Stimulated activated CD8-positive, alpha-beta memory T cell treated with anti-CD3 and anti-CD28 coated beads, Interleukin-7, amount 100 ng/mL, for 1 hour (primary cell): ENCODE measurements at places on chromosomes 6 and 20.

- DNase-seq, result no peak
These were observed 22.8 kb upstream of the CRIP3 start for GRCh38 chr6:43331470-43331869.

GRCh38 chr6:13406781-13407180 is 78.4 kb upstream of the TBC1D7 start:
- DNase-seq, result no peak

GRCh38 chr6:168255283-168255881 is 64.2 kb downstream of the DACT2 start:
- no peak for DNase-seq

GRCh38 chr20:56483970-56484369 is 15.5 kb downstream of the RTF2 start:
- no peak for DNase-seq

DNA sequence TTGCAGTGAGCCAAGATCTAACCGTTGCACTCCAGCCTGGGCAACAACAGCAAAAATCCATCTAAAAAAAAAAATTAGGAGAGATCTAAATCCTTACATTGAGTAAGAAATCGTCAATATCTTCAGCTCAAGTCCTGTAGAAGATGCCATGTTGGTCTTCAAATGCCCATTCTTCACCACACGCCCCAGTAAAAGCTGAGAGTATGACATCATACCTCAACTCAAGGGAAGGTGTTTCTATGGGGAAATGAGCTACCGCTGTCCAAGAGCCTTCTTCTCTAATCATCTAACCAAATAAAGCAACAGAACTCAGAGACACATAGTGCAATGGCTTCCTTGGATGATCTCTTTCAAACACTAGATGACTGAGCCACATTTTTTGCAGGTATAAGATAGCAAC is 2.5 kb upstream of the ZC3H12D start:
- no peak for DNase-seq

DNA sequence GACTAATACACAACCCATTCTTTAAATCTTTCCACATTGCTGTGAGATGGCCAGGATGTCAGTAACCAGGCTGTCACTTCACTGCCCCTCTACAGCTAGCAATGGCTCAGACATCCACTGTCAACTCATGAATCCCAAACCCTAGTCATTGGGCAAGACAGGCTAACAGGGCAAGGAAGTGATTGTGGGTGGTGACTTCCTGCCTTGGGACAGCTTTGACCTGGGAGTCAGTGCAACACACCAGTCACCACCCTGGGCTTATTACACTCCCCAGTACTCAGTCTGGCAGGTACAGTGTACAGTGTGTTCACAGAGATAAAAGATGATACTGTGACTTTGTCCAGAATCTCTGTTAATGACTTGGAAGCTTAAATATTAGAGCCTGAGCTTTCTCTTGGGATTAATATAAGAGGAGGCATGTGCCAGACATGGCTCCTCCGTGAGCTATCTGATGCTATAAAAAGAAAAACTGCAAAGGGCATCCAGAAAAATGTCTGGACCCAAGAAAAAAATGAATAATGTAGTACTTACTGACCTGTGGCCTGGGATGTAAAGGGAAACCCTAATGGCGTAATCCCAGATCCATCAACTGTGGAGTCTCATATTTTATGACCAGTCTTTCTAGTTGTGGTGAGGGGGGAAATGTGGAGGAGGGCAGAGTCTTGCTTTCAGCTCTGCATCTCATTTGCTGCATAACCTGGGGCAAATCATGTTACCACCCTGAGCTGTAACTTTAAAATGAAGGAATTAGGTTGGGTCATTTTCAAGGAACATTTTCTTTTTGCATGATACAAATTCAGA is 244.4 kb downstream of the SLC24A3 start:
- no peak for DNase-seq

DNA sequence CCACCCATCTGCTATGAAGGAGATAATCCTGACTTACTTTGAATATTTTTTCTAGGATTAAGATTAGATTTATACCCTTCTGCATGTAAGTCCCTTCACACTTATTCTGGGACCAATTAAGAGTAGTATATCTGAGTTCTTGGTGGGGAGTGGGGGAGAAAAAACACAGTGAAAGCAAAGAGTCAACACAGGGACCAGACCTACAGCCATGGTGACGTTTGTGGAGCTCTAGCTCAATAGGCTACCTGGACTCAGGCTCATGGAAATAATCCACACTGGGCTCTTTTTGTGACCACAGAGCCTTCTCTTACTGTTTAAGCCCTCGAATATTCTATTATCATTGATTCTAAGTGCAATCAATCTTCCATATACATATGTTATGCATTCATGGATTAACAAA is 491.4 kb downstream of the LMBRD1 start:
- no peak for DNase-seq

DNA sequence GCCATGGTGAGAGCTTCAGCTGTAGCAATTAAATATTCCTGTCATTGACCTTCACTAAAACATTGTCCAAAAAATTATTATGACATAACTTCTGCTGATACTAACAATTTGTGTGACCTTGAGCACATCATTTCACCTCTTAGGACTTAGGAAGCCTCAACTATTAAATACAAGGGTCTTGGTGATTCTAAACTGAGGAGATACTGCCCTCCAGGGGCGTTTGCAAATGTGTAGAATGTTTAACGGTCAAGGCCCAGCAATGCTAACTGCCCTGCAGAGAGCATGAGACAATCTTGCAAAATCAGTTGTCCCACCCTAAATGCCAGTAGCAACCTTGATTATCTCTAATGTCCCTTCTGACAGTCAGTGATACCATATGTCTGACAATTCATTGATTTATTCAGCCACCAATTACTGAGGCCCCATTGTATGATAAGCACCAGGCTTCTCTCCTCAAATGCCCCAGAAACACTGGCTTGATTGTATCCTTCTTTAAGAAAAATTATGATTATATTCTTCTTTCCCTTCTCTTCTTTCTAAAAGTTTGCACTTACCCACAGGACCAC is 284.1 kb upstream of the PLN start:
- DNase-seq, result no peak

DNA sequence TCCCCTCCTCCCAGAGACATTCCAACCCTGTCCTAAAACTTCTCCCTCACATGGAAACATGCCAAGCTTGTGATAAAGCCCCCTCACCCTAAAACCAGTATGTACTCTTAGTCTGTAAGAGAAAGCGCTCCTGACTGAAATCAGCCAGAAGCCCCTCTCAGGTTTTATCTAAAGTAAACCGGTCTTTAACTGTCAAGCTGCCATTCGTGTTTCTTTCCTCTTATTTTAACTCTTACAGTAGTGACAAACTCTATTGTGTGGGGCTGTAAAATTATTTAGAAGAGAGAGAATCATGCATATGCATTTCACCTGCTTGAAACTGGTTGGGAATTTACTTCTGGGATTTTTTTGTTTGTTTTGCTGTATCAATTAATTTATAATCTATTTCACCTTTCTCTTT is 62.7 kb downstream of the FARS2 start:
- no peak for DNase-seq

GRCh38 chr6:136144251-136145023 is 105.7 kb downstream of the MTFR2 start:
- no peak for DNase-seq

GRCh38 chr6:105793130-105793529 is 293.0 kb upstream of the PRDM1 start:
- DNase-seq, result no peak

DNA sequence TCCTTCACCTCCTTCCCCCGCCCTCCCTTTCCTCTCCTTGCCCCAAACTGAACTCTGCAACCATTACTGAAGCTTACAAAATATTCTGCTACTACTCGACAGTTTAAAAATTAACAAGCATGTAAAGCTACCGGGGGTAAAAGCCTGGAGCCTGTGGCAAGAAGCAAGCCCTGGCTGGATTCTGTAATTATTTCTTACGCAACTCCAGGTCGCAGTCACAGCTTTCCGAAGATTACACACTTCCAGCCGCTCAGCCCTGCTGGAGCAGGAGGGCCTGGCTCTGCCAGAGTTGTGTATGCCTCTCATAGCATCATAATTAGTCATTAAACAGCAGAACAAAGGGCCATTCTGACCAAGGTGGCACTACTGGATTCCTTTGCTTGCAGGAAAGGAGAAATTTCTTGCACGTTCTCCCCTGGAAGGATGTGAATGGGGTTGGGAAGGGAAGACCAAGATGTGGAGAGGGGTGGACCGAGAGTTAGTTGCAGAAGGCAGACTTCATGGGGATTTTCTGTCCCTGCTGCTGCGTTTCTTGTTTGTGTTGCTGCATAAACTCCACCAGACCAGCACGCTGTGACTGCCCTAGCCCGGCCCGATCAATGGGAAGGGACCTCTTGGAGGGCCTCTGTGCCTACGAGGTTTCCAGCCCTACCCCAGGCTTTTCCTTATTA is 23.6 kb downstream of the FOXQ1 start:
- no peak for DNase-seq

DNA sequence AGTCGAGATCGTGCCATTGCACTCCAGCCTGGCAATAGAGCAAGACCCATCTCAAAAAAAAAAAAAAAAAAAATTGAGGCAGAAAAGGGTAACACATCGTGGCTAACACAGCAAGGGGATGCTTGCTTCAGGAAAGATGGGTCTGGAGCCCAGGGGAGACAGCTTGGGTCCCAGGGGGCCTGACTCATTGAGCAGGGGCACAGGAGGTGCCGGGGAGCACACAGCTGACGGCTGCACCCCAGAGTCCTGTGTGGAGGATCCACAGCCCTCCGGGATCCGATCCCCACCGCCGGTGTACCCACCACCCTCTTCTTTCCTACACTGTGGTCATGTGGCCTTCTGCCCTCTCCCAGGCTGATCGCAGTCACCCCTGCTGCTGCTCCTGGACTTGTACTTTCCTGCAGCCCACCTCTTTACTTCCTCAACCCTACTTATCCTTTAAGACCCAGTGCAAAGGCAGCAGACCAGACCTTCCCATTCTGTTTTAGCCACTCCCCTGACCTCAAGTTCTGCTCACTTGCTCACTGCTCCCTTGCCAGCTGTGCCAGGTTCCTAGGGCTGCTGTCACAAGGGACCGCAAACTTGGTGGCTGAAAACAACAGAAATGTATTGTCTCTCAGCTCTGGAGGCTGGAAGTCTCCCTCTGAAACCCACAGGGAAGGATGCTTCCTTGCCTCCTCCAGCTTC is 17.6 kb upstream of the EZR start:
- no peak for DNase-seq

DNA sequence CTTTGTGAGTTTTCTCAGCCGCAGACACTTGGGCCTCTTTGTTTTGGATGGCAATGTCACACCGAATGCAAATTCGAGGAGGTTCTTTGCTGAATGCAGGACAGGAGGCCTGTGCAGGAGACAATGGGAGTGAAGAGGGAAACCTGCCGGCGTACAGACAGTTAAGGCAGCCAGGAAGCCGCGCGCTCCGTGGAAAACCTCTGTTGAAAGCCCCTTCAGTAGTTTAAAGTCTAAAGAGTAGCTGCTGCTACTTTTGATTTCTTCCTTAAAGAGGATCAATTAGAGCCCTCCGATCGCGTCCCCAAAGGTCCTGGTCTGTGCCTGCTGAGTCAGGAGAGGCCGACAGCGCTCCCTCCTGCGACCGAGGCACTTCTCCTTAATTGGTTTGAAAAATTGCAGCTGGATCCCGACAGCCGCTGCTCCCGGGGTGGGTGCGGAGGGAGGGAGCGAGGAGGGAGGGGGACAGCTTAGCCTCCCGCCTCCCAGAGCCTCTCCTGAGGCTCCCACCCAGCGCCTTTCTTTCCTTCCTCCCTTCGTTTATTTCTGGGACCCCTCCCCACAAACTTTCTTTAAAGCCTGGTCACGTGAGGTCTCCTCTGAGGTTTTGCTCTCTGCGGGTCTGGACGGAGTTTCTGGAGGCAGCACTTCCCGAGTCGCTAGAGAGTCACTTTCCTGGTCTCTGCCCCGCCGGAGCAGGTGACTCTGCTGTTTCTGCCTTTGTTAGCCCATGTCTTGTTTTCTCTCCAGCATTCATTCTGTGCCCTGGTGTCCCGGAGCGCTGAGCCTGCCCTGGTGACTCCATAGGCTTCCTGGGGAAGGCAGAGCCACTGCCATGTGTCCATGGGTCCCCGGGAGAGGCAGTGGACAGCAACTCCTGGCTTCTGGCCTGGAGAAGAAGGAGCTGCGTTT is 22.3 kb upstream of the RPP40 start:
- no peak for DNase-seq

GRCh38 chr6:40499215-40499614 is 87.9 kb downstream of the LRFN2 start:
- no peak for DNase-seq

GRCh38 chr20:2871111-2871465 is 2.2 kb upstream of the PTPRA start:
- DNase-seq, result no peak

DNA sequence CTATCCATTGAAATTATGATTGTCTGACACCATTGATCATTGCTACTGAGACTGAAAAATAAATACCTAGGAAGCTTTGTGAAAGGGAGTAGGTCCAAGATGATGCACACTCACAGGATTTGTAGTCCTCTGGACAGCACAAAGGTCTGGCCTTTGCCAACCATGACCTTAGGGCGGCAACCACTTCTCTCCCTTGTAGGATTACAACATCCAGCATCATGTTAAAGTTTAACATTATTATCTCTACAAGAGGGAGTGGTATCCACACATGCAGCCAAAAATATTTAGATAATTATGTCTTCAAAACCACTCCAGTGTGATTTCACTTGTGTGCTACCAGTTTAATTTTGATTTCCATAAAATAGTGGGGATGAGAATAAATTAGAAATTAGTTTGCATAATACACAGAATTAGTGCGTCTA is 51.1 kb upstream of the NHSL1 start:
- no peak for DNase-seq

DNA sequence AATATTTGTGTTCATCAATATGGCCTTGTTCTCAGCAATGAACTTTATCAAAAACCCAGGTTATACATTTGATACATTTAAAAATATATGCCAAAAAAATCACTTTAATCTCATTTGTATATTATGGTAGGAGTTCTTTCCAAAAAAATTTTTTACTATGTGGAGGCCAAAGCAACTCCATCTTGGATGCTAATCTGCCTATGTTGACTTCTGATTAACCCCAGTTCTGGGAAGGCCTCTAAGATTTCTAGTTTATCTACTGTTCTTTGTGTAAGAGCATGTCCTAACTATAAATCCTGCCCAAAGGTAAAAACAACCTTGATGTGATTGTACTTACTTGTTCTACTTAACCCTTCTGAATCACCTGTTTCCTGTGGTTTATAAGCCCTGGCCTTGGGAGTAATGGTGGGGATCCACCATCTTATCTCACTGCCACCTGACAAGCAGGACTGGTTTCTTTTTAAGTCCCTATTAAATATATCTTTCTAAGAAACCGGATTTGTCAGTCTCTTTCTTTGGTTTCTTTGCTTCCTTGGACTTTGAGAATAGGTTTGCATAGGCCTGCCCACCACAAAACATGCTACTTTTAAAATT is 46.7 kb downstream of the RNGTT start:
- DNase-seq, result no peak

DNA sequence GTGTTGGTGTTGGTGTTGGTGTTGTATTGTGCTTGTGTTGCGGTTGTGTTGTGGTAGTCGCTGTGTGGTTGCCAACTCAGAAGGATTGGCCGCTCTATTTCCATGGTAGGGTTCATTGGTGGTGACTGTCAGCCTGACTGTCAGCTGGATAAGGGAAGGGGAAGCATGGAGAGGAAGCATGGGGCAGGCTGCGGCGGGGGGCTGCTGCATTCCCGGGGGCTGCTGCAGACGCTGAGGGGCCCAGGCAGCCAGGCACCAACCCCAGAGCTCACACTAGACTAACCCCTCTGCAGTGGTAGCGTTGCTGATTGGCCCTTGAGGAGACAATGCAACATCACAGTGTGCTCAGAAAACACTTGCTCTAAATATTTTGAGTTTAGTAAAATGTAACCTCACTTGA is 199.2 kb downstream of the SMOC2 start:
- no peak for DNase-seq
